ENCODE measurements at places on chromosomes 12 and 14.

DNA sequence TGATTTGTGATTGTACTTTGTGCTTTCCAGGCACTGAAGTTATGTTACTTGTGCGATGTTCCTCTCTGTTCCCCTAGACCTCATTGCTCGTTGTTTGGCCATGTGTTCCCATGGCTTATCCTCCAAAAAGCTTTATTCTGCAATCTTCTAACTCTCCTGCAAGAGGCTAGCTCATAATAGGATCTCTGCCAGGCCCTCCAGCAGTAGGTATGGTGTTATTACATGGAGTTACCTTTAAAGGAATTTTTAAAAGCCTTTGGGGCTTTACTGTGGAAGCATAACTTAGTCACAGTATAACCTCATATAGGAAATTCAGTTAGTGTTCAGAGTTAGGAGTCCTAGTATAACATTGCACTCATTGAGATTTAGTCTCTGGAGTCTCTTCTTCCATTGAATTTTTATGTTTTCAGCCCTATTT lies 292.3 kb downstream of the RAD51B start:
- DNase-seq: no peak

DNA sequence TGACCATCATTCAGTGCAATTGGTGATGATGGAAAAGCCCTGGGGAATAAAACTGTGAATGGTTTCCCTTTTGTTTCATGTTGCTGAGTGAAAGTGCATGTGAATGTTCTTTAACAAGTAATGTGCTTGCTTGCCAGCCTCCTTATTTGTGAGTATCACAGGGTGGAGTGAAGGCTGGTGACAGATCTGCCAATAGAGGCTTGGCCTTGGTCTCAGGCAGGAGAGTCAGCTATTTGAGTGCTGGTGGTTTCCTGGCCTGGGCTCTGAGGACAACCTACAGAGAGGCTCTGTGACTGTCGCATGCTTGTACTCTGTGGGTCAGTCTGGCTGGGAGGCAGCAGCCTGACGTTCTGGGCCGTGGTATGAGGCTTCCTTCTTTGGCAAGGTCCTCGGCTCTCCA lies 20.7 kb downstream of the KRT85 start:
- no peak for DNase-seq

DNA sequence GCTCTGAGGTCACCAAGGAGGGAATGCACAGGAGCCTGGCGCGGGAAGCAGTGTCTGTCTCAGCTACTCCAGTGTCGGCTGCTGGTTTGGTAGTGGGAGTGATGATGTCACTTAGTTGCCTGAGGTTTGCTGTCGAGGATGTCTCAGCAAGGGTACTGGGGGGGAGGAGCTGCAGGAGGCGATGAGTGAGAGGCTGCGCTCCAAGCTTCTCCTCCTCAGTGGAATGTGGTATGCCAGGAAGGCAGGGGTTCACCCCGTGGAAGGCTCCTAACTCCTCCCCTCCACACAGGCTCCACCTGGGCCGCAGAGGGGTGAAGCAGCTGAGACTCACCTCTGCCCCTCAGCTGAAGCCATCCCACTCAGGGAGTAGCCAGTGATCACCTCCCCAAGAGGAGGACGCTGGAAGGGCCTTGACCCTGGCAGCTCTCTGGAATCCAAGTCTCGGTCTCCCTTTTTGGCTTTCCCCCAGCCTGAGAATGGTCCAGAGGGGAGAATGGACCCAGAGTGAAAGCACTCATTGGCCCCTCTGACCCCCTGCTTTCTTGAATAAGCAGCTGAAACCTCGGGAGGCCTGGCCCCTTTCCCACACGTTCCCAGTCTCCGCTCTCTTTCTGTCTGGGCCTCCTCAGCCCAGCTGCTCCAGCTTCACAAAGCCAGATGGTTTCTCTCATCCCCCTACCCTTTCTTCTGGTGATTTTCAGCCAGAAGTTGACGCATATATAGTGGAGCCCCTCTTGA lies 178.9 kb upstream of the FKBP4 start:
- DNase-seq: no peak

- DNase-seq: no peak
Measured at GRCh38 chr12:87661786-87662377, 367.3 kb downstream of the C12orf50 start.

DNA sequence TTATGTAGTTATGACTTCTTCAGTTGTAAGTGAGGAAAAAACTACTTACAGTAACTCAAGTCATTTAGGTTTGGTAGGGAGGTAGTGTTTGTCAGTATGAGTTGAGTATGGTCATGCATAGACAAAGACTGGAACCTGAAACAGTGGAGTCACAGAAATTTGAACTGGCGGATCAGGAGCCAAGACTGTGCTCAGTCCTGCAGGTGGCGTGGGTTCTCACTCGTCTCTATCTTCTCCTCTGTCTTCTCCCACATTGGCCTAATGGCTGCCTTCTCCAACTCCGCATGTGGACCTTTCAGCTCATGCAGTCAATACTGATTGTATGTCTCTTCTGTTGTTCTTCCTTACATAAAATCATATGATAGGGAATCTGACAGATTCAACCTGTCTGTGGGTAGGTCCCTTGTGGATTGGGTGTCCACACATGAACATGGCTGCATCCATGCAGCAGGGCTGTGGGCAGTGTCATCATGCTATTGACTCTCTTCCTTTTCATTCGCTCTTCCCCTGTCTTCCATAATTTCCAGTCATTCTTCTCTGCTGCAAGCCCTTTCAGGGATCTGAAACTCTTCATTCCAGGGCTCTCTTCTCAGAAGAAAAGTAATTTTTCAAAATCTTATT lies 78.8 kb upstream of the NEDD1 start:
- no peak for DNase-seq

- DNase-seq: no peak
Measured at GRCh38 chr12:49201595-49202295, 12.9 kb upstream of the TUBA1A start.

- DNase-seq: no peak
Measured at GRCh38 chr12:69685810-69686209, 13.3 kb downstream of the BEST3 start.

GRCh38 chr14:24235804-24236688 lies 3.3 kb downstream of the GMPR2 start:
- DNase-seq: no peak

DNA sequence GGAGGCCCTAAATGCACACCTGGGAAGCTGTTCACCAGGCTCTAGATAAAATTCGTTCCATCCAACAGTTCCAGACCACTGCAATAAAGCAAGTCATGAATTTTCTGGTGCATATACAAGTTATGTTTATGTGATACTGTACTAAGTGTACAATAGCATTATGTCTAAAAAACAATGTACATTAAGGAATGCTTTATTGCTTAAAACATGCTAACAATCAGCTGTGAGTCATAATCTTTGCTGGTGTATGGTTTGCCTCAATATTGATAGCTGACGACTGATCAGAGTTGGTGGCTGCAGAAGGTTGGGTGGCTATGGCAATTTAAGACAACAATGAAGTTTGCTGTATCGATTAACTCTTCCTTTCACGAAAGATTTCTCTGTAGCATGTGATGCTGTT lies 52.3 kb downstream of the ATG14 start:
- DNase-seq: no peak

- DNase-seq: no peak
Measured at GRCh38 chr12:622416-622815, 40.8 kb downstream of the NINJ2 start.

DNA sequence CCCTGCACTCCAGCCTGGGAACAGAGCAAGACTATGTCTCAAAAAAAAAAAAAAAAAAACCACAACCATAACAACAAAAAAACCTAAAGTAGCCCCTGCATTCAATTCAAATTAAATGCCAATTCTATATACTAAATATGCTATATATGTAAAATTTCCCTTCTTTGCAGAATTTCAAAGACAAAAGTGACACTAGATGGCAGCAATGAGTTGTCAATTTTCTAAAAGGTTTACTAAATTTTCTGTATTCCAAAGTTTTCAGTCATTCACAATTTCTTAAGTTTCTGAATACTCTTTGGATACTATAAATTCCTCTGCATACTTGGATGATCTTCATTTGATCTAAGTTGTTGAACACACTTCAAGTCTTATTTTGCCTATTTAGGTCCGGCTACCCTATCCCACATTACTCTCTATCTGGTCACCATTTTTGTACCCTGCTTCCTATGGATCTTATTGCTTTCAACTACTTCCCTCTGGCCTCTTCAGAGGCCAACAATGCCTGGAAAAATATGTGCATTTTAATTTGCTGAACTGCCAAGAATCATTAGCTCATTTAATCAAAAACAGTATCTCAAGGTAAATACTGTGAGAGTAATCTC lies 27.9 kb downstream of the HNRNPC start:
- no peak for DNase-seq
